ENCODE measurements at places on chromosomes 3 and 15.

- DNase-seq = no peak
Observed at GRCh38 chr15:45448066-45448915, 69.9 kb upstream of the GATM start.

- no peak for DNase-seq
Observed at GRCh38 chr15:70589728-70590127, 173.6 kb downstream of the UACA start.

- DNase-seq = no peak
Observed at GRCh38 chr3:111392894-111393398, 149.1 kb upstream of the CD96 start.

DNA sequence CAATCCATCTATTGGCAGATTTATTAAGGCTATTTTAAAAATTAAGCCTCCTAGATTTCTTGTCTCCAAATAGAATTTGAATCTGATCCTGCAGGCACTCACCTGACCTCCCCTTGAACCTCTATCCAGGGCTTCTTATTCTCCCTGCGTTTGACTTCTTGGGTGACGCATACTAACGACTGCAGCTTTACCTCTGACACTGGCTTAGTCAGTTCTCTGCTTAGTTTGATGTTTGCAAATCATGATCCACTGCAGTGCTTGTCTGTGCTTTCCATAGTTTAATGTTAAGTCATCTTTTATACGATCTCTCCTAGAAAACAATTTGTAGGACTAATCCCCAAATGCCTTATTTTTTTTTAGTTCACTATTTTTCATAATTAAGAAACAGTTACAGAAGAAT lies 233.1 kb downstream of the ROBO1 start:
- no peak for DNase-seq

- DNase-seq = no peak
Observed at GRCh38 chr15:48423896-48424475, 92.8 kb downstream of the DUT start.

- no peak for DNase-seq
Observed at GRCh38 chr15:86021281-86022264, 58.1 kb upstream of the AGBL1 start.

DNA sequence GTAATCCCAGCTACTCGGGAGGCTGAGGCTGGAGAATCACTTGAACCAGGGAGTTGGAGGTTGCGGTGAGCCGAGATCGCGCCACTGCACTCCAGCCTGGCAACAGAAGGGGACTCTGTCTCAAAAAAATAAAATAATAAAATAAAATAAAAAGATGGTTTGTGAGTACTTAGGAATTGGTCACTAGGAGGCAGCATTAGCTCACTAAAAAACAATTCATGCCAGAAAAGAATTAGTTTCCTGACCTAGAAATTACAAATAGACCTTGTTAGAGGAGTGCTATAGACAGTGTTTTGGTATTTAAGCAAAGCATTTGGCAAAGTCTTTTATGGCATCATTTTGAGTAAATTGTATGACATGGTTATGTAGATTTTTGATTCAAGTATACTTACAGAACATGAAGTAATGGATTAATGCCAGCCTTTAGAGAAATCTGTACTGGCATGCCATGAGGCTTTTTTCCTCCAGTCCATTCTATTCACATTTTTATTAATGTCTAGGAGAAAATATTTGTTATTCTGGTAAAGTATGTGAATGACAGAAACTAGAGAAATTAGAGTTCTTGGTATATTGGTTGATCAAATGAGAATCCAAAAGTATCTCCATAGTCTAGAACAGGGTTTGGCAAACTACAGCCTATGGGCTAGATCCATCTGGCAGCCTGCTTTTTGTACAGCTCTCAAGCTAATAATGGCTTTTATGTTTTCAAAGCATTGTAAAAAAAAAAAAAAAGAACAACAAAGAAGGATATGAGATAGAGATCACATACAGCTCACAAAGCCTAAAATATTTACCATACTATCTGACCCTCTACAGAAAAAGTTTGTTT lies 81.6 kb downstream of the LRRC49 start:
- no peak for DNase-seq

GRCh38 chr3:23686519-23686918 lies 119.2 kb upstream of the UBE2E1 start:
- DNase-seq = no peak

- DNase-seq = no peak
Observed at GRCh38 chr3:50605901-50606326, 5.7 kb downstream of the CISH start.

DNA sequence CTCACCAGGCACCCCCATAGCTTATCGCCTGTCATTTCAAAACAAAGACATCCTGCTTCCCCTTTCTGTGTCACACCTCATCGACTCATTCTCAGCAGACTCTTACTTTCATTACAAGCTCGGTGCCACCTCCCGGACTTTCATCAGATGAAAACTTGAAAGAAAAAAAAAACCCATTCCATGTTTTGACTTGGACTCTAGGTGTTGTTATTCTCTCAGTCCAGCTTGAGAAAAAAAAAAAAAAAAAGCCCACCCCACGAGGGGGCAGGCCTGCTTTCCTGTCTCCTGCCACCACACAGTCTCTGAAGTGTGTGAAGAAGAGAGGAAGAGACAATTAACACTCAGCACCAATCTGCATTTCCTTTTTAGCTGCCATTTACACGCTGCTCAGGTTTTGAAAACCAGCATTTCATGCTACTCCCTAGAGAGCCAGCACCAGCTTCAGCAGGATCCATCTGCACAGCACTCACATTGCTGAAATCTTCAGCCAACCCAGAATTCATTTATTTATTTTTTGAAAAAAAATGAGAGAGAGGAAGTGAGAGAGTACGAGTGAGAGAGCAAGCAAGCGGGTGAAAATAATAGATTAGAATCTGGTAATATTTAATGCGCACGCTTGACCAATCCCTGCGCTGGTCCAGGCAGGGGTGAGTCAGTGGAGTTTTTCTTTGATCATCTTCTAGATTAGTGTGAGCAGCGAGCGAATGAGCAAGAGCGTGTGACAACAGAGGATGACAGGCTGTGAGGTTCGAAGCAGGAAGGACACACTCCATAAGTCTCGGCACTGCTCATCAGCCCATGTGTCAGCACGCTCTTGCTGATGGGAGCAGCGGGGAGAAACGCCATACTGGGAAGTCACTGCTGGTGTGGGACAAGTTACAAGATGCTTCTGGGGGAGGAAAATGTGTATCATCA lies 23.5 kb downstream of the ZNF80 start:
- DNase-seq = no peak

DNA sequence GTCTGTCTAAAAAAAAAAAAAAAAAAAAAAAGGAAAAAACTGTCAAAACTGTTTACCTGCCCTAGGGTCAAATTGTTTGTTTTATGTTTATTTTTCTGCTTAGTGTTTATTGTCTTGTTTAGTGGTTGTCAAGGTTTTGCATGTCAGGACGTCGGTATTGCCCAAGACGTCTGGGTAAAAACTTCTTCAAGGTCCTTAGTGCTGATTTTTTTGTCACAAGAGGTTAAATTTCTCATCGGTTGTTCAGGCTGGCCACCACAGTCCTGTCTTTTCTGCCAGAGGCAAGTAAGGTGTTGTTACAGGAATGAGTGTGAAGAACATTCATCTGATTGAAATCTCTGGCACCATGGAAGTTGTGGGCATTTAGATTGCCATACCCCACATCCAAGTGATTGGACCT lies 7.0 kb downstream of the DET1 start:
- no peak for DNase-seq

GRCh38 chr3:59607656-59608055 lies 557.8 kb upstream of the CFAP20DC start:
- DNase-seq = no peak

DNA sequence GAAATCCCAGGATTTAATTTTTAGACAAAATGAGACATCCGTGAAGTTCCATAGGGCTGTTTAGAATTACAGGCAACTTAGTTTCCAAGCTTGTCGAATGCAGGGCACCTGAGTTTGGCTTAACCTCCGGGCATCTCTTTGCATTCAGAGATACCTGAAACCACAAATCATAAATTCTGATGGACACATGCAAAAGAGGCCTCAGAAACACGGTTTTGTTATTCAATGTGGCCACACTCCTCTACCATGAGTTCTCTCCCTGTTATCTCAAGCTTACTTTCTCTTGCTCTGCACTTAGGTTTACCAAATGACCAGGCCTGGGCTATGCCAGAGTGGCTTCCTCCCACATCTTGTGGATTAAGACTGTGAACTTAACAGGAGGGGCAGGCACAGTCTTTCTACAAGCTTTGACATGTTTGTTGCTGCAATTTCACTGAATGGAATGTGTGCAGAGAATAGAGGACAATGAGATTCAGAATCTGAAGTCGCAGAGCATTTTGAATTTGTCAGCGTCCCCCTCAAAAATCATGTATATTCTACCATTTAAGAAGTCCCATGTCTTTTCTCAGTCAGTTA lies 137.7 kb downstream of the TPRG1 start:
- no peak for DNase-seq

DNA sequence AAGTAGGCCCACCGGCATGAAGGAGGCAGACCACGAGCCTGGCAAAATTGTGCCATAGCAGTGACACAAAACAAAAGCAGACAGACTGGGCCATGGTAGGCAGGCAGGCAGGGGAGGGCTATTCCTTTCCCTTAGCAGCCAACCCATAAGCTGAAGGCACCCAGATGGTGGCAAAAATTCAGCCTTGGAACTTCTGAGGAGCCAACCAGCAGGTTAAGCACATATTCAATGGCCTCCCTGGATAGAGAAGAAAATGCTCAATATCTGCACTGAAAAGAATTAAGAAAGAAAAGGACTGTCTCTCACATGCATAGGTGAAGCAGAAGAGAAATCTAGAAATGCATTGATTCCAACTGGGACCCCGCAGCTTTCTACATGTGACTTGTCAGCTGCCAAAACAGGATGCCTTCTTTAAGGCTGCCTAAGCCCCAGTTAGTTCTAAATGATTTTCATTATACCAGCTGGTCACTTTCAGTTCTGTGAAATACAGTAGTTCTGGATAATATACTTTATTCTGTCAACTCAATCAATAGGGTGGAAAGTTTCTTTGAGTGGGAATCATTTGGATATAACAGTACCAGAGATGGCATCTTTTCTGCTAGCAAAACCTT lies 2.7 kb downstream of the PRICKLE2 start:
- DNase-seq = no peak
